ENCODE measurements at places on chromosomes 7 and 10.

DNA sequence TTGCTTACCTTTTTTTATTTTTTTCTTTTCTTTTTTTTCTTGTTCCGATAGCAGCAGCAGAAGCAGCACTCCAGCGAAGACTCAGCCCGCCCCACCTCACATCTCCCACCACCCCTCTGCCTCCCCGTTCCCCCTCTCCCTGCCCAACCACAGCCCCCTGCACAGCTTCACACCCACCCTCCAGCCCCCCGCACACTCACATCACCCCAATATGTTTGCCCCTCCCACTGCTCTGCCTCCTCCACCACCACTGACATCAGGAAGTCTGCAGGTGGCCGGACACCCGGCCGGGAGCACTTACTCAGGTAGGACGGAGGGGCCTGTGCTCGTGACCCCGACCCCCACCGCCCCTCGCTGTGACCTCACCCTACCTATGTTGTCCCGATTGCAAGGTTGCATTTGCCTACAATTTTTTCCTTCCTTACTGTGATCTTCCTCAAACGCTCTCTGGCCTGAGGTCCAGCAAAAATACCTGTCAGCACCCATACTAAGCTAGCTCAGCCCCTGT is 367.2 kb upstream of the GALNT17 start:
- no peak for DNase-seq

- no peak for DNase-seq
Observed at GRCh38 chr7:3695602-3696001, 394.6 kb downstream of the SDK1 start.

GRCh38 chr10:132202070-132202970 is 15.6 kb downstream of the DPYSL4 start:
- no peak for DNase-seq

- DNase-seq = no peak
Observed at GRCh38 chr7:73452999-73453635, 19.5 kb downstream of the FZD9 start.

GRCh38 chr10:94316560-94316959 is 46.2 kb downstream of the NOC3L start:
- DNase-seq = no peak
